ENCODE measurements at places on chromosomes 6 and 20. TPM values are rescaled to one million over a fixed set of nuclear protein-coding genes. Genes with fewer than 3 reads are reported as not detected.

GRCh38 chr6:141483598-141484061 lies 649.1 kb upstream of the GJE1 start:
- DNase-seq, result peak; percentile 96

DNA sequence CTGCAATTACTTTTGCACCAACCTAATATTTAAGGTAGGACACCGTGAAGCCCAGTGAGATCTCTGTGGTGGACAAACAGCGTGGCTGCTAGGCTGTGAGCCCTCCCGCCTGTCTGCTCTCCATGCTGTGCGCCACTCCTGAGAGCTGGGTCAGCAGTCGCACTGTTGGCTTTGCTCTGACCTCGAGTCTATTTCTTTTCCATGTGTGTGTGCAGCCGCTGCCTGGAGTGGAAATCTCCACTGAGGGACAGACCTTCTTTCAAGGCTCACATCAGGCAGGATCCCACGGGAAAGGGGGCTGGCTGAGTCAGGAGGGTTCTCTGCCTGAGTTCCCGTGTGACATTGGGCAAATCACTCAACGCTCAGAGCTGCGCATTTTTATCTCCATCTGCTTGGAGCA lies 27.1 kb downstream of the RIPOR3 start:
- DNase-seq, result no peak

DNA sequence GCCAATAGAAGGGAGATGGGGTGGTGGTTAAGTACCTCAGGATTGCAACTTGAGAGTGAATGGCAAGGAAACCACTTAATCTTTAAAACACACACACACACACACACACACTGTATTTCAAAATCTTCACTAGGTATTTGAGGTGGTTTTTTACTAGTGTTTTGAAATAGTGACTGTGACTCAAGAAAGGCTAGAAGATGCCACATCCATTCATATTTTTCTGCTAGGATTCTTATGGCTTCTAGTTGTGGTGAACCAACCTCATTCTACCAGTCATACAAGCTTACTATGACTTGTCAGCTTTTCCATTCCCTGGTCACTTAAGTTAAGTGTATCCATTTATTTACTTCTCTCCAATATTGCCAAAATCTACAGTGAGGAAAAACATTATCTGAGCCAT lies 519.4 kb upstream of the JAG1 start:
- no peak for DNase-seq

DNA sequence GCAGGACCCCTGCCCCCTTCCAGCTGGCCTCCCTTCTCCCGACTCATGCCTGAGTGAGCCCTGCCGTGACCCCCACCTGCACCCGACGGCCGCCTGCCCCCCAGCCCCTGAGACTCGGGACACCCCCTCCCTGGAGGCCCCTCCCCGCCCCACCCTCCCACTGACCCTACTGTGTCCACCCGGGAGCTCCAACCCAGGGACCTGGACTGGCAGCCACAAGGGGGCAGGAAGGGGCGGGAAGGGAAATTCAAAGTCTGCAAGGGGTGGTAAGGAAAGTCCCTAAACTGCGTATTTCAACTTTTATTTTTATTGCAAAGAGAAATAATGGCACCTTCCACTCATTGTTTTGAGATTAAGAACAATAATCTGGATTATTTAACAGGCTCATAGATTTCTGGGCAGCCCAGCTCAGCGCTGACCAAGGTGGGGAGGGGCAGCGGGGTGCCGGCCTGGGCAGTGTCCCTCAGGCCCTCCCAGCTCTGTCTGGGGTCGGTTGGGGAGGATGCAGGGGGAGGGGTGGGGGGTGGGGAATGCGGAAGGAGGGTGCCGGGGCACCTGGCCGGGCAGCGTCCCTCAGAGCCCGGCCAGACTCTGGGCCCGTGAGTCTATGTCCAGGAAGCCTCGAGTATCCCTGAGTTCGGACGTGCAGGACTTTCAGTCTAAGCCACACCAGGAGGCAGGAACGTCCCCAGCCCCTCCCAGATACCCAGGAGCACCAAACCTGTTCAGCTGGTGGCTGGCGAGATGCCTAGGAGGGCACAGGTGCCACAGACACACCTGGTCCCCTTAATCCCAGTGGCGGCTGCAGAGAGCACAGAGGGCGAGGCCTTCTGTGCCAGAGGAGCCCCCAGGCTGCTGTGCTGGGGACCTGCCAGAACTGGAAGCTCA lies 1.3 kb upstream of the PTK6 start:
- DNase-seq, result no peak

DNA sequence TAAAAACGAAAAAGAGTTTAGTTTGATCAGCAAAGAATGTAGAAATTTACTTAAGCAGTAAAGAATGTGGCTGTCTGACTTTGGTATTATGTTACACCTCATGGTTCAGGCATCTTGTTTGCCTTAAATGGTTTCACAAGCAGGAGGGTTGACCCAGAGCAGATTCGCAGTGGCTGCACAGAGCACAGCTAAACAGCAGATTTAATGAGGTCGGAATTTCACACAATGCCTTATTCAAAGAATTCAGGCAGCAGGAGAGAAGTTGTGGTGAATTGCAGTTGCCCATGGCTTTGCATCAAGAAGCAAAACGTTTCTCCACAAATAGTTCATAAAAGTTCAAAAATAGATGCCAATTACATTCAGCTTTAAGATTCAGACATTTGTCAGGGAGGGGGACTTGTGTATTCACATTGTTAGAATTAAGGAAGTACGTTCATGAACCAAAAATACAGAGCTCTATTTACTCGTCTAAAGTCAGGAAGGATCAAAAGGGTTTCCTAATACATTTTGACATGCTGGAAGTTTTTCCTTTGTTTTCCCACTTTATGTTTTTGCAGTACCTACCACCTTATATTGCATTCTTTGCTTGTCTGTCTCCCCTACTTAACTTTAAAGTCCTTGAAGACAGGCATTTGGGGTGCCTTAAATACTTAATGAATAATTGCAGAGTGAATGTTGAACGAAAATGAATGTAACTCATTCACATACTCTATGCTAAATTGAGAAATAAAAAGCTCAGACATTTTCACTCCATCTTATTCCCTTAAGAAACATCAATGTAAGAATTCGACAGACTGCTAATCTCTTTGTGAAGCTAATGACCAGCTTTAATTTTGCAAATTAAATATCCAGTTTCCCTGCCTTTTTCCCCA lies 1163.6 kb upstream of the CITED2 start:
- peak; percentile 98 for DNase-seq

DNA sequence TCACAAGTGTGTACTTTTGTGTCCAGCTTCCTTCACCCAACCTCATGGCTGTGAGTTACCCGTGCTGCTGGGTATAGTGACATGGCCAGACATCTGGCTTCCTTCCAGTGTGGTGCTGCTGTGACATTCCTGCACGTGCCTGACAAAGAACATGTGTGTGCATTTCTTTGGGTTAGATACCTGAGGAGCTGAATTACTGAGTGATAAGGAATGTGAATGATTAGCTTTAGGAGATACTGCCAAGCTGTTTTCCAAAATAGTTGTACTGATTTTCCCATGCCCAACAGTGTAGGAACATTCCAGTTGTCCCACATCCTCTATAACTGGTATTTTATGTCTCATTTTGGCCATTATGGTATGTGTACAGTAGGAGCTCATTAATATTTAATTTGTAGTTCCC lies 132.5 kb downstream of the PREX1 start:
- peak; percentile 4 for DNase-seq

DNA sequence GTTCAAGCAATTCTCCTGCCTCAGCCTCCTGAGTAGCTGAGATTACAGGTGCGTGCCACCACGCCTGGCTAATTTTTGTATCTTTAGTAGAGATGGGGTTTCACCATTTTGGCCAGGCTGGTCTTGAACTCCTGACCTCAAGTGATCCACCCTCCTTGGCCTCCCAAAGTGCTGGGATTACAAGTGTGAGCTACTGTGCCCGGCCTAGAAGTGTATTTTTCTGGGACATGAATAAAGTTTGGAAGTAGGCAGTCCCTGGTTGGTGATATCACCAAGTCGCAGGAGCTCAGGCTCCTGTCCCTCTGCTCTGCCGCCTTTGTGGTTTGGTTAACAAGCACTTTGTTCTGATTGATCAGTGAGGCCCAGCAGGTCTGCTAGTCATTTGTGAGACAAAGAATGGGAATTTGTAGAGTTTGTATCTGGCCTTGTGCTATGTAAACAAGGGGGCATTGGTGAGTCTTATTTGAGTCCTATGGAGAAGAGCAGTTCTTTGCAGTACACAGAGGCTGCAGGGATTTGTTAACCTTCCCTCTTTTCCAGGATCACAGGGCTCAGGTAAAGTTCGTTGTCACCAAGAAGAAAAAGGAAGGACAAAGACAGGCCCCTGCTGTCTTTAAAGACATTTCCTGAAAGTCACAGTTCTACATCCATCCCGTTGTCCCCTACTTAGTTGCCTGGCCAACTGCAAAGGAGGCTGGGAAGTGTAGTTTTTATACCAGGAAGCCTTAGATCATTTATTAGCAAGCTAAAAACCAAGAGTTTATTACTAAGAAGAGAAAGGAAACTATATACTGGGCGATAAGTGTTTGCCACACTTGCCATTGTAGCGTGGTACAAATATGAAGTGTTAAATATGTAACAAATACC lies 13.1 kb downstream of the MTHFD1L start:
- no peak for DNase-seq

DNA sequence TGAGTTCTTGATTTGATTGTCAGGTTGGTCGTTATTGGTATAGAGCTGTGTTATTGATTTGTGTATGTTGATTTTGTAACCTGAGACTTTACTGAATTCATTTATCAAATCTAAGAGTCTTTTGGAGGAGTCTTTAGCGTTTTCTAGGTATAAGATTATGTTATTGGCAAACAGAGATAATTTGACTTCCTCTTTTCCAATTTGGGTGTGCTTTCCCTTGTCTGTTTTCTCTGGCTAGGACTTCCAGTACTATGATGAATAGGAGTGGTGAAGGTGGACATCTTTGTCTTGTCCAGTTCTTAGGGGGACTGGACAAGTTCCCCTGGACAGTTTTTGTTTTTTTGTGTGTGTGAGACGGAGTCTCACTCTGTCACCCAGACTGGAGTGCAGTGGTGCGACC lies 17.4 kb downstream of the HLA-DOA start:
- no peak for DNase-seq

- DNase-seq, result no peak
These were observed 170.1 kb downstream of the LRFN2 start for GRCh38 chr6:40417031-40417430.

DNA sequence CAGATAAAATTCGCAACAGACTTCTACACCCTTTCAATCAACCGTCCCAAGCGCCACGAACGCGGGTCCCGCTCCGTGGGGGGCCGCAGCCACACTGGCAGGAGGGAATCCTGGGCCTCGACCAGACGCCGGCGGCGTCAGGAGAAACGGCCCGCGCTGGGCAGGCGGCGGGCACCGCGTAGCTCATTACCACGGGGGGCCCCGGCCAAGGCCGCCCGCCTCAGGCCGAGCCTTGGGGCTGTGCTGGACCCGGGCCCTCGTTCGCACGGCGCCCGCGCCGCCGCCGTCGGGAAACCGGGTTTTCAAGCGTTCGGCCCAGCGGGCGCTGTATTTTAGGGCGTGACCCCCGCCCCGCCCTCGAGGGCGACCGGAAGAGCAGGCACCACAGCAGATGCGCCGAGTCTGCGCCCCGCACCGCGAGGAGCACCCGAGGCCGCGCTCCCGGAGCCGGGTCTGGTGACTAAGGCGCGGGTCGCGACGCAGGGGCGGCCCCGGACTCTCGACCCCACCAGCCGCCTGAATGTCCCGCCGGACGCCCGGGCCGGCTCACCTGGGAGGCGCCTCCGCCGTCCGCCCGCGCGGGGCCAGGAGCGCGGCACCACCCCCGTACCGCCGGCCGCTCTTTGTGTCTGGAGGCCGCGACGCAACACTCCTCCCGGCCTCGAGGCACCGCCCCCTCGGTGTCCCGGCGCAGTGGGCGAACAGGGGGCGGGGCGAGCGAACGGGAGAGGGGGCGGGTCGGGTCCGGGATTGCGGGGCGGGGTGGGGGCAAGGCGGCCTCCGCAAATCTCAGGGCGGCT lies at the start of gene NINL:
Gene NINL, minus strand, starts transcription at position 627 of the 800 bp plus-strand sequence. CDS start 58,944 bp downstream, outside the sequence.
- DNase-seq, result no peak

DNA sequence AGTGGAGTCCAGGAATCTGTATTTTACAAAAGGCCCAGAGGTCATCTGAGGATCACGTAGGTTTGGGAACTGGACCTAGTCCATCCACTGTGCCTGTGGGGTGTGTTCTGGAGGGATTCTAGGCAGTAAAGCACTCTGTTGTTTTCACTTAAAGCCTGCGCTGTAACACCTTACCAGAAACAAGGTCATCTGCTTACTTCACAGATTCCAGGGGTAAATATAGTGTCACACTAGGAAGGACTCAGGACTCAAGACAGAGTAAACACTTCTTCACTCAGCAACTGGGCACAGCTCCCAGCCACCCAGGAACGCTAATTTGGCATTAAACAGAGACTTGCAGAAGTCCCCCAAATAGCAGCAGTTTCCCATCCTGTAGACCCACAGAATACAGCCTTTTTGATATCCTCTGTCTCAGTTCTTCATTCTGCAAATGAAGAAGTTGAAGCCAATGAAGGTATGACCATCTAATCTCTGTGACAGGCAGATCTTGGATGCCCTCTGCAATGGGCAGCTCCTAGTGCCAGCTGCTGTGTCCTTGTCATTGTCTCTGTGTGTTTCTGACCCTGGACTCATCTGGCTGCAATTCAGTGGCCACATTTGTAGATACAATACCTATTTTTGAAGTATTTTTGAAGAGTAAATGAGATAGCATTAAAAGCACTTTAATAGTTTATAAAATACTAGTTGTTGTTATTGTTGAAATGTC lies 129.1 kb downstream of the SLC24A3 start:
- no peak for DNase-seq

Gene OTOR
- total RNA-seq, result not detected

Gene IYD
- total RNA-seq, result not detected

Gene C6orf15
- total RNA-seq, result not detected

Gene SLC17A9
- total RNA-seq, result 37.4 TPM
